Common myeloid progenitor, CD34-positive (primary cell): ENCODE measurements at places on chromosomes 7 and 10.

DNA sequence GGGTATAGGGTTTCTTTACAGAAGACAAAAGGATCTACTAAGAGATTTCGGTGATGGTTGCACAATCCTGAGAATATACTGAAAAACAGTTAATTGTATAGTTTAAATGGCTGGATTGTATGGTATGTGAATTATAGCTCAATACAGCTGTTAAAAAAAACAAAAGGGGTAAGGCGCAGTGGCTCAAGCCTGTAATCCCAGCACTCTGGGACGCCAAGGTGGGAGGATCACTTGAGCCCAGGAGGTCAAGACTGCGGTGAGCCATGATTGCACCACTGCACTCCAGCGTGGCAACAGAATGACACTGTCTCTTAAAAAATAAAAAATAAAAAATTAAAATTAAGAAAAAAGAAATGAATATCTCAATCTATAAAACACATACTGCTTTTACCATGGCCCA is 18.5 kb downstream of the ESYT2 start:
- DNase-seq: no peak

GRCh38 chr10:106799776-106800175 is 364.7 kb downstream of the SORCS1 start:
- peak; percentile 30 for DNase-seq

- no peak for DNase-seq
Measured at GRCh38 chr10:29751240-29751639, 116.5 kb upstream of the SVIL start.

GRCh38 chr7:133582766-133583523 is 330.1 kb downstream of the EXOC4 start:
- DNase-seq: no peak

DNA sequence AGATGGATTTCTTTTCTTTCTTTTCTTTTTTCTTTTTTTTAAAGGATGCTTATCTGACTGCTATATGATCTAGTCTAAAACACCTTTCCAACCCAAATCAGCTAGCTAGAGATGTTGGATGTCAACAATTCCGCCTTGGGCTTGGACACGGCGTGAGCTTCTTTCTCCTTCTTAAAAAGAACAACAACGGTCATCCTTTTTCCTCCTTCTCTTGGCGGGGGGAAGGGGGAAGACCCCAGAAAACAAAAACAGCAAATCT is 1.0 kb downstream of the BEND7 start:
- no peak for DNase-seq

DNA sequence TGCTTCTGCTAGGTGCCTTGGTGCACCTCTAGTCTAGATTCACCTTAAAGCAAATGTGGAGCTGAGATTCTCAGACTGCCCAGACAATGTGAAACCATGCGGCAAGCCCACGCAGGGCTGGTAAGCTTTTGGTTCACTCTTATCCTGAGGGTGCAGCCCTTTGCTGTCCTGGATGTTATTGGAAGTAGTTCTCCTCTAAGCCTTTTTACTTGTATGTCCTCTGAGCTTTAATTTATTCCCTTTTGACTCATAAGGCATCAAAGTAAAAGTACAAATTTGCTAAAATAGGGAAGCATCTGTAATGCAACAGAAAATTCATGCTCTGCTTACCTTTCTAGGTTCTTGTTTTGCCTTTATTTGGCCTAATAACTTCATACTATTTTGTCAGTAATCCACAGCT is 186.8 kb downstream of the MACC1 start:
- DNase-seq: no peak

- DNase-seq: peak; percentile 28
Measured at GRCh38 chr7:7972128-7972527, 3.5 kb downstream of the GLCCI1 start.

GRCh38 chr7:11524476-11525397 is 307.3 kb downstream of the THSD7A start:
- DNase-seq: no peak

DNA sequence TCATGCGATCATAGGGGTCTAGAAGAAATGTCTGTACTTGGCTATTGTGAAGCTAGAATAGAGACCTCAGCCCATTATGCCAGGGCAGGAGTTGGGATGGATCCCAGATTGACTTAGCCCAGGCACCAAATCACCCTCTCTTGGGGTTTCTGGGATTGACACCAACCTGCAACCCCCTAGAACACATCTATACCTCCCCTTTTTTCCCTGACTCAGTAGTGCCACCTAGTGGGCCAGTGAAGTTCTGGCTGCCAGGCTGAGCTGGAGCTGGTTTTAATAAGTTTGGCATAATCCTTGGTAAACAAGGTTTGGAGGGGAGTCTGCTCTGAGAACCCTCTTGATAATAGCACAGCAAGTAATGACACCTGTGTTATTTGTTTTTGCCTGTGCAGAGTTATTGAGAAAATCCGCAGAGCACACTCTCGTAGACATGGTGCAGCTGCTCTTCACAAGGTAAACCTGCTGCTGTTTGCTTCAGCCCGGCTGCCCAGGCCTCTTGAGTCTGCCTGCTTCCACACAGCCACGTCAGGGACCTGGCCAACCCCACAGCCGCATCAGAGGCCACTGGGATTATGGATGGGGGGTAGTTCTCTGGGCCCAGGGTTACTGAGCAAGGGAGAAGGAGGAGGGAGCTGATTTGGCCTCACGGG is 43.3 kb upstream of the NFKB2 start:
- peak; percentile 63 for DNase-seq

DNA sequence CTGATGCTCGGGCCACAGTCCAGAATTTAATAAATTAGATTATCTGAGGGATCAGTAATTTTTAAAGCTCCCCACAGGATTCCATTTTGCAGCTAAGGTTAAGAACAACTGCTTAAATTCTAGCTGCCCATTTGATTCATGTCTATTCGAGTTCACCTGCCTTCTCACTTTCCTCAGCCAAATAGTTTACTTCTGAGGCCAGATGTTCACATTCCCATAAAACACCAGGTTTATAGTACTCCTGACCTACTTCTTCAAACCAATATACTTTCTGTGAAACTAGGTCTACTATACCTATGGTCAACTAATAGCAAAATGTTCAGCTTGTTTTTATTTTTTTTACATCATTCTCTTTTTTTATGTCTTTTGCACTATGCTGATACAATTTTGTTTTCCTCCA is 86.3 kb downstream of the GPR158 start:
- DNase-seq: no peak

- DNase-seq: no peak
Measured at GRCh38 chr10:98963608-98964007, 272.0 kb downstream of the HPSE2 start.

DNA sequence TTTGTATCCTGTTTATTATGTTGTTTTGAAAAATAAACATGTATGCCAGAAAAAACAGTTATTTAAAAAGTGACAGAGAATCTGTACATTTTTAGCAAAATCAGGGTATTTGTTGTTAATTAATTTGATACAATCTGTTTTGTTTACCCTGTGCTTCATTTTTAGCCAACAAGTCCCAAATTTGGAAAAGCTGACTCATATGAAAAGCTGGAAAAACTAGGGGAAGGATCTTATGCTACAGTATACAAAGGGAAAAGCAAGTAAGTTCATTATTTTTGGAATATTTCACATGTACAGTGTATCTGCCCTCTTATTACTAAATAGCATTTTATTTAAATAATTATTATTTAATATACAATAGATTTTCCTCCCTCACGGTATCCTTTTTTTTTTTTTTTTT is 151.4 kb downstream of the CDK14 start:
- DNase-seq: no peak

DNA sequence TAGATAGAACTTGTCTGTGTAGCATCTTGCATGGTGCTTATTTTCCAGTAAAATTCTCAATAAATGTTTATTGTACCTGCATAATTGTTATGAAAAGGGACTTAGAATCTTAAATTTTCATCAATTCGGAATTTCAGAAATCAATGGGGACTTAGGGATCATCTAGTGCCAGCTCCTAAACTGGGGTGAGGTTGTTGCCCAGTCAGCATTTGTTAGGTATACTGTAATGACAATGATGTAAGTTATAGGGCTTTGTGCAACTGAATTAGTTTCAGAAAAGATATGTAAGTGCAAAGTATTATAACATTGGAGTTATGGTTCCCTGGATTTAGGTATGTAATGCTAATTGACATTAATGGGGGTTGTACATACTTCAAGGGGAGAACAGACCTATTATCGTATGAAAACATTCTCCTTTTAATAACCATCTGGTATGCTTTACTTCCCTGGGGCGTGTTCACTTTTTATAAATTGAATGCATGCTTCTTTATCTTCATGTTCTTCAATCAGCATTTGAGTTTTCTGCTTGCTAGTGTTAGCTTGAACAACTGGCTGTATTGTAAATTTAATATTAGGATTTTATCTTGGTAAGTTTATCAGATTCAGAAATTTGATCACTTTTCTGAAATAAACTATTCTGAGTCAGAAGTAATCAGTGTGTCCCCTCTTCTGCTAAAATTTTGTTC is 270.3 kb downstream of the BBS9 start:
- DNase-seq: no peak

- peak; percentile 41 for DNase-seq
Measured at GRCh38 chr7:140079121-140079536, 16.4 kb upstream of the PARP12 start.

GRCh38 chr7:28065721-28066285 is 114.8 kb downstream of the JAZF1 start:
- no peak for DNase-seq

GRCh38 chr10:122499491-122499941 is 38.2 kb downstream of the HTRA1 start:
- DNase-seq: no peak

DNA sequence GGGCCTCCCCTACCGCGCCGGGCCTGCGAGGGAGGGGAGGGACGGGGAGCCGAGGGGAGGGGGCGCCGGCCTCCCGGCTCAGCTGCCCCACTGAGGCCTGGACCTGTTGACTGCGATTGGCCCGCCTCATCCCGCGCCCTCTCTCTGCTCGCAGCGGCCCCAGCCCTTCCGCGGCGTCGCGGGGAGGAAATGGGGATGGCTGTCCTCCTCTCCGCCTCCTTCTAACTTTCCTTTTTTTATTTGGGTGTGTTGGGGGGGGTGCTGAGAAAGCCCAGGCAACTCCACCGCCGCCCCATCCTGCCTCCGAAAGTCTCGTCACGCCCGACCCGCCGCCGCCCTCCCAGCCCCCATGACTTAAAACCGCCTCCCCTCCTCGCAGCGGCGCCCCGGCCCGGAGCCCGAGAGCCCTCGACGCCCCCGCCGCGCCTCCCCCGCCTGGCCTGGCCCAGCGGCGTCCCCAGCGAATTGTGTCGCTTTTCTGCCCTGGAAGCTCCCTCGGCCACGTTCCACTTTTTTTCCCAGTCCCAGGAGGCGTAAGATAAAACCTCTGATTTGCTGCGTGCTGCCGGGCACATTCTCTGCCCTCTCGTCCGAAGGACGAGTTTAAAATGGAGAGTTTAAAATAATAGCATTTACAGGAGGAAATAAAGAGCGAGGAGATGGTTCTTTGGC is 842 bp upstream of the SKIDA1 start:
- peak; percentile 92 for DNase-seq

GRCh38 chr10:7915923-7916536 is 97.7 kb downstream of the TAF3 start:
- DNase-seq: no peak

DNA sequence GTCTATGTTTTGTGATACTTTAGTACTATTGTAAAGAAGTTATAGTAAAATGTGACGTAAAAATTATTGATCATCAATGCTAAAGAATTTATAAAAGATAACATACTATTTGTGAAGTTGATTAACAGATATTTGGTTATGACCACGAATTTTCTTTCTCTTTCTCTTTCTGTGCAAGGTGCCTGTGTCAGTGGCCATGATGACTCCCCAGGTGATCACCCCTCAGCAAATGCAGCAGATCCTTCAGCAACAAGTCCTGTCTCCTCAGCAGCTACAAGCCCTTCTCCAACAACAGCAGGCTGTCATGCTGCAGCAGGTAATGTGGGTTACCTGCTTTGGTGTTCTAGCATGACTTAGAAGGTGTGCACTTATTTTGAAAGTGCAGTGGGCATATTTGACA is 213.7 kb downstream of the FOXP2 start:
- no peak for DNase-seq

DNA sequence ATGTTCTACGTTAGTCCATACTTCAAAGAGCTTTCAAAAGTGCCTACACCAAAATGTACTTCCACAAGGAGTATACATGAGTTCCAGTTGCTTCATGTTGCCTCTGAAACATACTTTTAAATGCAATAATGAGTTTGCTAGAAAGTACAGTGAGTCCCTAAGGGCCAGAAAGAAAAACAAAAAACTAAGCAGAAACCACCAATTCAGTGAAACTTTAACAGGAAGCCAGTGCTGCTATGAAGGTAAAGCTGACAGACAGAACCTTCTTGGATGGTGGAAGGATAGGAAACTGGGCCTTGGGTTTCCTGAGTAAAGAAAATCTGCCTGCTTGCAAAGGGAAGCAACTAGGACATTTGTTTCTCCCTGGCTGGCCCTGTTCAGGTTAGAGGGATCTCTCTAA is 104.2 kb downstream of the CTTNBP2 start:
- DNase-seq: no peak

DNA sequence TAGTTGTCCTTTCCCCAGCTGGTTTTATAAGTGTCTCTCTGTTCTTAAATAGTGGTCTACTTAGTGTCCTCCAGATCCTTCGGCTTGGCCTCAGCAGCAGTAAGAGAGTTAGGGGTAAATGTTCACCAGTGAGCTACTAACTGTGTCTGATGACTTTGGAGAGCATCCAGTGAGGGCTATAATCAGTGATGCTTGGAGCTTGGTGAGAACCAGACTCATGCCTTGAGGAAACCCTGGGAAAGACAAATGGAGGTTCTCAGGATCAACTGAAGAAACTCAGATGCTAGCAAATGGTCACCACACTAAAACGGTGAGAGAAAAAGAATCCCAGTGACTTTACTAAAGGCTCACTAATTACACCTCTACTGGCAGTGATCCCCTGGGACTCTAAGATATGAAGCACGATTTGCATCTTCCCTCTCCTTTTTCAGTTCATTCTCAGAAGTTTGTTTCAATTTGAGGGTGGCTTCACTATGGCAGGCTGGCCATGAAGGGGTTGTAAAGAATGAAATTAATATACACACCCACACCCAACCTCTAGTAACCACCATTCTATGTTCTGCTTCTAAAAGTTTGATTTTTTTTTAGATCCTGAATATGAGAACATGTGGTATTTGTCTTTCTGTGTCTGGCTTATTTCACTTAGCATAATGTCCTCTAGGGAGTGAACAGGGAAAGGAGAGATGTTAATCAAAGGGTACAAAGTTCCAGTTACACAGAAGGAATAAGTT is 177.9 kb downstream of the PDE1C start:
- DNase-seq: no peak

- DNase-seq: no peak
Measured at GRCh38 chr7:68423356-68423755, 1174.9 kb upstream of the AUTS2 start.
